ENCODE measurements at places on chromosomes 3 and 15.
A peak's percentile ranks its signal among the peaks of the same experiment; 100 is the strongest.

- DNase-seq = peak; percentile 10
Measured at GRCh38 chr3:107810171-107811071, 280.4 kb downstream of the CD47 start.

DNA sequence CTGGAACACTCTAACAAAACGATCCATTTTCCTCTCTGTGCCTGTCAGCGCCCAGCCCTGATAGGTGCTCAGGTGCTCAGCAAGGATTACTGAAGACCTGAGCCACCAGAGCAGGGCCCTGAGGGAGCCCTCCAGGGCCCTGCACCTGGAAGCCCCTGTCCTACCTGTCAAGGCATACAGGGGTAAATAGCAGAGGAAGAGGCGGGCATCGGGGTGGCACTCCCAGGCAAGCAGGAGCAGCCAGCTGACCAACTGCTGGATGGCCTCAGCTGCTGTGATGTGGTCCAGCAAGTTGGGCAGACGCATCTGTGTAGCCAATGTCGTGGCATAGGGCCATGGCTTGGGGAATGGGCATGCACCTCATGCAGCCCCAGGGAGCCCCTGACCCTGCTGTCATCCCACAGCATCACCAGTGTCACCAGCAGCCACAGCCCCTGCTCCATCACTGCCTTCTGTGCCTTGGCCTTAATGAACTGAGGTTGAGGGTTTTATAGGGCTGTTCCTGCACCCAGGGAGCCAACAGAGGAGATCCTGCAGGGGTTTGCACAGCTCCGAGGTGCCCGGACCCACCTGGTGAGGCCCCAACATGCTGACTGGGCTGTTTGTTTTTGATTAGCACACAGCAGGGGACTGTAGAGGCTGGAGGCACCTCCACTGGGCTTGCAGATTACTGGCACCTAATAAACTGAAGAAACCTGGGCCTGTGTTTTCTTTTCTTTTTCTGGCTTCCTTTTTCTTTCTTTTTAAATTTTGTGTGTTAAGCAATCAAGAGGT lies 7.9 kb upstream of the WDR6 start:
- DNase-seq = no peak

DNA sequence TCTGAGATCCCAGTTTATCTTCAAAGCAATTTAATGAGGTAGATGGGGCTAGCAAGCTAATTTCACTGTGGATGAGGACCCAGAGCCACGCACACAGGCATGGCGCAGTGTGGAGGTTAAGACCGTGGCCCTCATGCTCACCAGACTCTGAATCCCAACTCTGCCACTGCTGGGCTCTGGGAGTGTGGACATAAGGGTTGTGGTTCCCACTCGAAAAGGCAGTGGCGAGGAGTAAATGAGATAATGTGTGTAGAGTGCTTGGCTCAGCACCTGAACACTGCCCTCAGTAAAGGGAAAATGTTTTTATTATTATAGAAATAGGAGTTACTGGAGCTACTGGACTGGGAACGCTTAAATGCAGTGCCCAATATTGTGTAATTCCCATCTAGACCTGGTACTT lies 243.5 kb upstream of the TPM1 start:
- no peak for DNase-seq

- no peak for DNase-seq
Measured at GRCh38 chr3:52025453-52025852, 29.8 kb upstream of the RPL29 start.

DNA sequence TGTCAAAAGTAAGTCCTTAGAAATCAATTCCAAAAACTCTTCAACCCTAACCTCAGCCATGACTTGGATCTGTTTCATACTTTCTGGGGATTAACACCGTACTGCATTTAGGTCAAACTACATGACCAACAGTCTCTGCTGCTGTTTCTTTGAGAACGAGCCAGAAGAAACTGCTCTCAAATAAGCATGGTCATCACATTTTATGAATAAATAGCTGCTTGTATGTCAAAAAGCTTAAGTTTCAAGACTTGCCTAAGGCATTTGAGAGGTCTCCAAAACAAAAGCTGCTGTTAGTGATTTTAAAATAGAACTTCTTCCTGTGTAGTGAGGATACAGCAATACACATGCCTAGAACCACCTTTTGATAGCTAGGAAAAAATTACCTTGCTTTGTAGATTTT lies 166.3 kb upstream of the CHRM5 start:
- DNase-seq = peak; percentile 2

GRCh38 chr3:70250492-70250891 lies 61.9 kb downstream of the MDFIC2 start:
- DNase-seq = no peak

DNA sequence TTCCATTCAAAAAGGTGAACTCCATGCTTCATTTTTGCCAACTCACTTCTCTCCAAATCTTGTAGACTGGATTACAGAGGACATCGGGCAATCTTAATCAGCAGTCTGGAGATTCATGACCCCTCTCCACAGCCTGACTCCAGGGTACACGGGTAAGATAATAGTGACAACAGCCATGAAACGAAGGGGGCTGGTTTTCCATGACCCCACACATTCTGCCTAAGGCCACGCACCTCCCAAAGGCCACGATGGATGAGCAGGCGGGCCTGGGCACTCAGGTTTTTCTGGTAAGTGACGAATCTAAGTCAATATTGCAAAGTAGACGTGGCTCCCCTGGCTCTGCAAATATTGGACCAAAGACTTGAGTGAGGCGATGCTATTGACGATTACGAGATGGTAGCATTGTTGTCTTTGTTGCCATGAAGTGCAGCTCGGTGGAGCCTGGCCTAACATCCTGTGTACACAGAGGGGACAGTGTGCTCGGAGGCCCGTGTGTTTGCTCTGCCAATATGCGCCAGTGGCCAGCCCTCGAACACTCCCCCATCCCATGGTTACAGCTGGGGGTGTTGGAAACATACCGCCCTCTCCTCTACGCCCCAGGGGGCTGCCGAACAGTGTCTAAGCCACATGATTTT lies 119.1 kb downstream of the OPA1 start:
- DNase-seq = no peak

DNA sequence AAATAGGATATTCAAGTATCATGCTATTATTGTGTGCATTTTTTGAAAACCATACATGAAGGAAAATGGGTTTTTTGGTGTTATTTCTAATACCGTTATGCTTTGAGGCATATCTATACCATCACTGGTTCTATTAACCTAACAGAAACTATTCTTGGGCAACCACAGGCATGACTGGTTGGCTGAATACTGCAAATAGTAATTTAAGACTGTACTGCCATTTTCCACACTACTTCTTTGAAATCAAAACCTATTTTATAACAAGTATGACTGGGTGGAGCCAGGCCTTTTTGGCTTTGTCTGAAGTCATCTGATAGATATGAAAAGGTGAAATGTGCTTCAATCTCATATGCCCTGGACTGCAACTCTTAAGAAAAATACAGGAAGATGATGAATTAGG lies 115.1 kb downstream of the ULK4 start:
- DNase-seq = no peak

- no peak for DNase-seq
Measured at GRCh38 chr3:98233468-98233867, 30.6 kb upstream of the OR5H6 start.

GRCh38 chr15:83082730-83083386 lies 15.8 kb upstream of the BTBD1 start:
- DNase-seq = no peak

DNA sequence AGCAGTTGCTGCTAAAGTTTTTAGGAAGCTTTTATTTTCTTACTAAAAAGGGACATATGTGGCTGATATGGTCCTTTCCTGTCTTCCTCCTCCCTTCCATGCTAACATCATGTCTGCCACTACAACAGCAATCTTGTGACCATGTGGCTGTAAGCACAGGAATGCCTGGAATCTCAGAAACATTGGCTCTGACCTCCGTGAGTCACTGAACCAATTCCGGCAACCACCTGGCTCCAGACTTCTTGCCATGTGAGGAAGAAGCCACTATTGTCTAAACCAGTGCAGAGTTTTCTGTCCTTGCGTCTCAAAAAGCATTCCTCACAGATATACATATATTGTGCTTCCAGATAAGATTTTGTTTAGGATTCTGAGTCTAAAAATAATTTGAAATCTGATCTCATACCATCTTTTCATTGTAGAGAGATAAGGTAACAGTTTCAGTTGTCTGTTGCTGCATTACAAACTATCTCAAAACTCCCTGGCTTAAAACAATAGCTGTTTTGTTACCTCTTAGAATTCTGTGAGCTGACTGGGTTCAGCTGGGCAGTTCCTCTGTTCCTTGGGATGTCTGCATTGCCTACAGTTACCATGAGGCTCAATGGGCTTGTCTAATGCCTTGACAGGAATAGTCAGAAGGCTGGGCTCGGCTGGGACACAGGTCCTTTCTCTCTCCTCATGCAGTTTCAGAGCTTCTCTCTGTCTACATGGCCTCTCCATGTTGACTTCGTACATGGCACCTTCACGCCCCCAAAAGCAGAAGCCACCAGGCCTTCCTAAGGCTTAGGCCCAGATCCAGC lies 77.3 kb upstream of the MAGI1 start:
- peak; percentile 88 for DNase-seq

GRCh38 chr15:60933900-60934885 lies 294.9 kb downstream of the RORA start:
- DNase-seq = peak; percentile 25

DNA sequence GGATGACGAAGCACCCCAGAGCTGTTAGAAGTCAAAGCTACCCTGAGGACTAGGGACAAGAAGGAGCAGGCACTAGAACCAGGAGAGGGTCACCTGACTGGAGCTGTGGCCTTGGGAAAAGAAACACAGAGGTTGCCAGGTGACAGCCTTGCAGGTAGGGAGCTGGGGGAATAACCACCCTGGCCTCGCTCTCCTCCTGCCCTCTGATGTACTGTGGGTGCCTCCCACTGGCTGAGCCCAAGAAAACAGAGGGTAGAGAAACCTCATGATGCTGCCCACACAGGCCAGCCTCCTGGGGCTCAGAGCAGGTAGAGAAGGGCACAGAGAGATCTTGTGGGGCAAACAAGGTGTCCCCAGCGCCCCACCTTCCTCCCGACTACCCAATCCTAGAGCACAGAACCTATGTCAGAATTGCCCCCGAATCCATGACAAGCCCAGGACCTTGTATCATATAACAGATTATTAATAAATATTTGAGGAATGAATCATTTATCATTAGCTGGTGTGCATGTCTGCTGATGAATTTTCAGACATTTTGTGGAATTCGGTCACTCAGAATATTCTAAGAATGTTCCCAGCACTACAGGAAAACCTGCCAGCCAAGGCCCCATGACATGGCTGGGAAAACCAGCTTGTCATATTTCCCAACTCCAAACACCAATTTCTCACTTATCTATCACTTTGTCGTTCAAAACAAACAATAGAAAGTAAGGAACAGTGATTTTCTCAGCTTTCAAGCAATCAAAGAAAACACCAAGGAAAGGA lies 59.8 kb upstream of the MEX3B start:
- DNase-seq = peak; percentile 66

GRCh38 chr15:99863550-99864198 lies 130.4 kb upstream of the LYSMD4 start:
- DNase-seq = no peak

DNA sequence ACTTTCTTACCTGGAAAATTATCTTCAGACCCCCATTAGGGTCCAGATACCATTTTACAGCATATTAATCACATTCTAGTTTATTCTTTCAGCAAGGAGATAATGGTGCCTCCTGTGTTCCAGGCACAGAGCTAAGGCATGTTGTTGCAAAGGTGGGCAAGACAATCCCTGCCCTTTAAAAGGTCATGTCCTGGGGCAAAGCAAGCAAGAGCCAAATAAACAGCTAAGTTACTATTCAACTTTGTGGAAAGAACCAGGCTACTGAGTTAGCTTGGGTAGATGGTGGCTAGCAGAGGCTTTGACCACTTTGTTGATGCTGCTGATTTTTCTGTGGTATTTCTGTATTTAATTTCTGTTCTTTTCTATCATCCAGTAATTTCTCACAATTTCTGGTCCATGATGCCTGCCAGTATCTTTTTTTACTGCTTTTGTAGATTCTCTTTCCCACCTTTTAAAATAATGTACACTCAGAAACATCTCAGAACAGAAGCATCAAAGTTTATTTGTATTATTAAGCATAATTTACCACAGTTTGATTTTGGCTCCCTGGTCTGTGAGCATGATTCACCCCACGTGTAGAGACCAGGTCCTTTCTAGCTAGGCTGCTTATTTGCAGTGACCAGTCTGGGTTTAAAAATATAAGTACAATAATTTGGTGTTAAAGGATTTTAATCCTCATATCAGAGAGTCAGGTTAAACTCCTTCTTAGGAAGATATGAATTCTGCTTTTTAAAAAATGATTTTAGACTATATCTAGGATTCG lies 71.5 kb downstream of the LRRC28 start:
- peak; percentile 11 for DNase-seq

DNA sequence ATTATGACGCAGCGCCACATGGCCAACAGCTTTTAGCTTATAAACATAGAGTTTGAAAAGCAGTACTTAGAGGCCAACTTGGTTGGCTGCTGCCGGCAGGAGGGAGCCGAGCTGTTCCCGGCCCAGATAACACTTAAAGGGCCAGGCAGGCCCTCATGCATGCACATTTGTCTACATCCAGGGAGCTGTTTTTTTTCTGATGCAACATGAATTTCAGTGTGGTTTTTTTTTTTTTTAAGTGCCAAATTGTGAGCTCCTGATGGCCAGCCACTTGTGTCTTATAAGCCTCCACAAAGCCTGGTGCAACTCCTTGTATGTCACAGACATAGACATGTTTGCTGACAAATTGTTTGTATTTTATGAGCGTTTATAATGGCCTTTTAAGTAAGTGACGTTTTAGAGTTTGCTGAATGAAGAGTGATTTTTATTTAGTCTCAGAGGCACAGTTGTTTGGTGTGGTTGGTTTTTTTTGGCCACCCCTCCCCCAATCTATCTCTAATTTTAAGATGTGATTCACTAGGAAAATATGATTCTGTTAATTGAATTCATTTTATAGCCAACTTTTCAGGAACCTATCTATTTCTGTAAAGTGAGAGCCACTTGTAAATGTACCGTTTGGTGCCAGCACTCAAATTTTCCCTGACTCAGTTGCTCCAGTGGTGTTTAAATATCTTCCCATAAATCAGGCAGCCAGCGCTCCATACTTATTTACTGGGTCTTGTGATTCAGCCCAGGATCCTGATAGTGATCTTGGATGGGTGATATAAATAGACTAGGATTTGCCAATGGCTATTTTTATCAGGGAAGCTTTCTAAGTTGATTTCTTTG lies 134.3 kb downstream of the VGLL4 start:
- DNase-seq = no peak

- no peak for DNase-seq
Measured at GRCh38 chr3:150968341-150969035, 4.0 kb downstream of the CLRN1 start.

GRCh38 chr15:39788108-39788507 lies 5.5 kb upstream of the FSIP1 start:
- DNase-seq = no peak

- no peak for DNase-seq
Measured at GRCh38 chr15:91193378-91193720, 93.3 kb downstream of the SV2B start.

DNA sequence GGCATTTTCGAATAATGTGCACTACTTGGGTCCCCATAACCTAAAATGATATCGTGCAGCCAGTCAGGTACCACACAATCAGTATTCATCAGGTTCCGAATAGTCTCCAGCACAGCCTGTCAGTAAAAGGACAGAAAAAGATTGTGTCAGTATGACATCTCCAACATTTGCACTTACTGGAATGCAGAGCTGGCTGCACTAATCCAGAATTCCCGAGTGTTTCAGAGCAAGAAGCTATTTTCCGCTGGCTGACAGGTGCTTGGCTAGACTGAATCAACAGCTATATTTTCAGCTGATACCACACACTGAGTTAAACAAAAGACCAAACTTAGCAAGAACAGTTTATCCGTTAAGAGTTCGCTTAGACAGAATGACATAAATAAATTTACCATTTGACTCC lies 68.8 kb downstream of the AQR start:
- DNase-seq = no peak
